Renal cortex interstitium (tissue), 15 donors: ENCODE measurements at places on chromosomes 1 and 21.

GRCh38 chr1:78143673-78144072 is 97.9 kb downstream of the GIPC2 start:
- DNase-seq: no peak

DNA sequence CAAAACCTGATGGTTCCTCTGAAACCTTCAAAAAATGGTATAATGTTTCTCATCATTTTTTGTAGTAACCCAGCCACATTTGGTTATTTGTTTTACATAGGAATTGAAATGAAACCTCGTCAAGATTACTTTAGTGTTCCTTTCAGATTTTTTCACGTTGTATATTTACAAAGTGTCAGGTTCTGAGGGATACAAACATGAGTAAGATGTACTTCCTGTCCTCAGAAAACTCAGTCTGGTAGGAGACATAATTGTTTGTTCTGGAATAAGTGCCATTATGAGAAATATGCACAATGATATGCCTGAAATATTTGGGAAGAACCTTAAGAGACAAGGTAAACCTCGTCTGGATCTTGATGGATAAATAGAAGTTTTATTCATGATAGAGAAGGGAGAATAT is 145.5 kb downstream of the USP25 start:
- DNase-seq: no peak

DNA sequence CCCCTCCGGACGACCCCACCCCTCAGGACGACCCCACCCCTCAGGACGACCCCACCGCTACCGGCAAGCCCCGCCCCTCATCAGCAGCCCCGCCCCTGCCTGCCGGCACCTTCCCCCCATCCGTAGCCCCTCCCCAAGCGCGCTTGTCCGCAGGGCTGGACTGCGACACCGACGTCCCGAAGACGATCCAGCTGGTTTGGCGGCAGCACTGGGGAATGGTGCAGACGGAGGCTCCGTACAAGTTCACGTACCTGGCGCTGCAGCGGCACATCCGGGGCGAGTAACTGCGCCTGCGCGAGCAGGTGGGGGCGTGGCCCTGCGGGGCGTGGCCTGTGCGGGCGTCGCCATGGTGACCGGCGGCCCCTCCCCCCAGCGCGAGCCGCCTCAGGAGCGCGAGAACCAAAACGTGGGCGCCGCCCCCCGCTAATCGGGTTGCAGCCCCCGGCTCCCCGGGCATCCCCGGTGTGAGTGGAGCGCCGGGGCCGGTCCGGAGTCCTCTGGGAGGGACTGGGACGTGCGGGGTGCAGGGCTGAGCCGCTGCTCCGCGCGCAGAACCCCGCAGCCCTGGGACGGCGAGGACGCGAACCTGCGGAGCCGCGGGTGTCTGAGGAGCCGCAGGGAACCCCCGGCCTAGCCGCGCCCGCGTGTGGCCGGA is 4.9 kb downstream of the RNF223 start:
- DNase-seq: peak; percentile 57

GRCh38 chr21:17436626-17437111 is 76.2 kb upstream of the CXADR start:
- no peak for DNase-seq

DNA sequence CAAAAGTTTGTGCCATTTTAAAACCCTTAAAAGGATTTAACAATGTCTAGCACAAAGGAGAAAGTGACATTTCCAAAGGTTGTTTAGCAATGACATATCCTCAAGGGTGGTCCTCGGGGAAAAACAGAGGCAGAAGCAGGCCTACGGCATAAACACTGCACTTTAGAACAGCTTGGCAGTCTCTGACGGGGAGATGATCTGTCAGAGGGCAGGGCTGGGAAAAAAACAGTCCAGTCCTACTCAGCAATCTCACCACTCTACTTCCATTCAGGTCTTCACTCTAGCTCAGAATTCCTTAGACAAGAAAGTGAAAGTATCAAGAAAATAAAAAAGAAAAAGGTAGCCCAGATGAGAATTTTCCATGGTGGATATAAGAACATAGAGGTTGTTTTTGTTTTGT is 4.1 kb downstream of the CRYZ start:
- no peak for DNase-seq

DNA sequence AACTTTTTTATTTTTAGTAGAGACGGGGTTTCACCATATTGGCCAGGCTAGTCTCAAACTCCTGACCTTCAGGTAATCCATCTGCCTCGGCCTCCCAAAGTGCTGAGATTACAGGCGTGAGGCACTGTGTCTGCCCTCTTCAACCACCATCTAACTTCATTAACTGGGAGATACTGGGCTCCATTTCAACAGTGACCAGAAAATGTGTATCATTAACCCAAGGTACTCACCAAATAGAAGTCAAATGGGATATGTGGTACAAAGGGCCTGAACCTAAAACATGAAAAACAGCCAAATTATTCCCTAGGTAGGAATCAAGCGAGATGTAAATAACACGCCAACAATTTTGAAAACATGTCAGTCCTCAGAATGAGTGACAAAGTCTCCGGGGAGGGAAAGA is 1.2 kb downstream of the ILF2 start:
- no peak for DNase-seq

GRCh38 chr1:1364266-1364665 is 5.9 kb upstream of the MXRA8 start:
- DNase-seq: no peak

GRCh38 chr1:56910441-56910985 is 55.3 kb downstream of the C8B start:
- no peak for DNase-seq

- no peak for DNase-seq
Observed at GRCh38 chr1:20728371-20729154, 3.9 kb downstream of the SH2D5 start.

DNA sequence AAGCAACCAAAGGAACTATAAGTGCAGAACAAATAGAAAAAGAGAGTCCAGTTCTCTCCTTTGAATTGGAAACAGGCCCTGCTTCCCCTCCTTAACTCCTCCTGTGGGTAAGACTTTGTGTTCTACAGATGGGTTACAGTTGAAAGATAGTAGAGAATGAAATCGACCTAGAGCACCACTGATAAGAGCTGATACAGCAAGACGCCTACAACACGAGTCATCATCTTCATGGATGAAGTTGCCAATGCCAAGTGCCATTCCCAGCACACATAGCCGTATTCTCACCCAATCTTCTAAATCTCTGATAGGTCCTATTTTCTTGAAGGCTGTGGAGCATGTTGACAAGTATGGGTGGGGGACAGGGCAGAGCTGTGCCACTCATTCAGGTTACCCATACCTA is 99.8 kb upstream of the CAMK1G start:
- DNase-seq: no peak

- no peak for DNase-seq
Observed at GRCh38 chr1:247749870-247750269, 1.9 kb upstream of the OR14A2 start.

DNA sequence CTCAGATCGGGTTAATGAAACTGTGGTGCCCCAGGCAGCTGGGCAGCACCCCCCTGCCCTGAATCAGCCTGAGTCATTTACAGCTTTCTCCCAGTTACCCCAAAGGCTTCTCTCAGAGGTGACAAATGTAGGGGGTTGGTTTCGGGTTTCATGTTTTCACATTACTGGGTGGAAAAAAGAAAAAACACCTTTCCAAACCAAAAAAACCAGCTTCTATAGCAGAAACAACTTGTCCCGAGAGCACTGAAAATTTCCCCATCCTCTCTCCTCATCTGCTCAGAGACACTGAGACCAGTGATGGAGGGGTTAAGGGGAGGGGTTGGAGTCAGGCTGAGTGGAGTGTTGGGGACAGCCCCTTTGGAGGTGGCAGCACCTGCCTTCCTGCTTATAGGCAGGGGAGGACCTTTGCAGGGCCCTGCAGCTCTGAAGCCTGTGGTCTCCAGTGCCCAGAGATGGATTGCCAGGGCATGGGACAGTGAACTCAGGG is 15.6 kb downstream of the UTP11 start:
- DNase-seq: no peak

DNA sequence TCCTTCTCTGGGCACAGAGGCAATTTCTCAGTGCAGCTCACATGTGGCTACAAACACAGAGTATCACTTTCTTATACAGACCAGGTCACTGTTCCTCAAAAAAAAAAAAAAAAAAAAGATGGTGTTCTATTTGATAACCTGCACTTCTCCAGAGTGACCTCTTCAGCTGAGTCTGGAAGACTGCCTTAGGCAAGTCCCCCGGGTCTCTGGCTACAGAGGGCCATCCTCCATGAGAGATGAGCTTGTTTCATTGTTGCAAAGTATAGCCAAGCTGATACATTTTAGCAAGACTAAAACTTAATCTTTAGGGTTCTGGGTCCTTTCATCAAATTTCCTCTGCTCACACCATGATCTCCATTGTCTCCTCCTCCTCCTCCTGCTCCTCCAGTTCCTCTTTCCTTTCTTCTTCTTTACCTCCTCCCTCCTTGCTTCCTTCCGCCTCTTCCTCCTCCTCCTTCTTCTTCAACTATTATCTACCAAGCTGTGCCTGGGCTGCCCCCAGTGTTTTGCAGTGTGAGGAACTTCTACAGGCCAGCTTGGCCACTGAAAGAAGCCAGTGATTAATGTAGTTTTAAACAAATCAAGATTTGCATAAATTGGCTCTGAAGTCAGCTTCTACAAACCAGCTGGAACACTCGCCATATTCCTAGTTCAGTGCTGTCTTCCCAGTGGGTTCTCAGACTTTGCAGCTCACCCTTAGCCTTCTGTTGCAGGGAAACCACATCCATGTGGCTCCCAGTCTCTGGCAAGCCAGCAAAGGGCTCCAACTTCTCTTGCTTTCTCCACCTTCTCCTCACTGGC is 139.4 kb downstream of the RUNX1 start:
- DNase-seq: no peak

DNA sequence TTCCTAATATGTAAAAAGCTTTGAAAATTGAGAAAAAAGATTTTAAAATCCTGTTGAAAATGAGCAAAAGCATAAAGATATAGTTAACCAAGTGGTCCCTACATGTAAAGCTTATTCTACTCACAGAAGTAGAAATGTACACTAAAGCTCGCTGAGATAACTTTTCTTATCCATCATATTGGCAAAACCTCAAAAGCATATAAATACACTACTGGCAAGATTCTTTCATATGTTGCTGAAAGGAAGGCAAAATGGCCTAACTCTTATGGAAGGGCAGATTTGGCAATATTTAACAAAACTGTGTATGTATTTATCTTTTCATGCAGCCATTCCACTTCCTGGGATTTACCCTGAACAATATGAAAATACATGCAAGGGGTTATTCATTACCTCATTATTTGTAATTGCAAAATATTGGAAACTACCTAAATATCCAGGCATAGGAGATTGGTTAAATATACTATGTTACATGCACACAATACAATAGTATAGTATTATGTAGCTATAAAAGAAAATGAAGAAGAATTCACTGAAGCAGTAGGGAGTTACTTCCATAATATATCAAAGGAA is 43.2 kb upstream of the LYPLAL1 start:
- DNase-seq: no peak

DNA sequence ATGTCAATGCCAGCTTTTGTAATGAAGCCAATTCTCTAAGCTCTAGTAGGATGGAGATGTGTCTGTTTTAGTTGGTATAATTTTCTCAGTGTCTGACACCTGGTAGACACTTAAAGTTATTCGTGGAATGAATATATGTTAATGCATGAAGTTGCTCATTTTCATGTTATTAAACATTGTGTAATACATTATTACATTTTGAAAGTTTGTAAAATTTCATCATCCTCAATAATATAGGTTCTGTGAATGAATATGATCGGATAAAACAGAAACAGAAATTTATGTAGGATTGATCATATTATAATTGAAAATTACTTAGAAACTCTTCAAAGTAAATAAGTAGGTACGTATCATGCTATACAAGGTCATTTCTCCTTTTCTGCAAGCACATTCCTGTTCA is 625.3 kb downstream of the PLA2G4A start:
- no peak for DNase-seq

DNA sequence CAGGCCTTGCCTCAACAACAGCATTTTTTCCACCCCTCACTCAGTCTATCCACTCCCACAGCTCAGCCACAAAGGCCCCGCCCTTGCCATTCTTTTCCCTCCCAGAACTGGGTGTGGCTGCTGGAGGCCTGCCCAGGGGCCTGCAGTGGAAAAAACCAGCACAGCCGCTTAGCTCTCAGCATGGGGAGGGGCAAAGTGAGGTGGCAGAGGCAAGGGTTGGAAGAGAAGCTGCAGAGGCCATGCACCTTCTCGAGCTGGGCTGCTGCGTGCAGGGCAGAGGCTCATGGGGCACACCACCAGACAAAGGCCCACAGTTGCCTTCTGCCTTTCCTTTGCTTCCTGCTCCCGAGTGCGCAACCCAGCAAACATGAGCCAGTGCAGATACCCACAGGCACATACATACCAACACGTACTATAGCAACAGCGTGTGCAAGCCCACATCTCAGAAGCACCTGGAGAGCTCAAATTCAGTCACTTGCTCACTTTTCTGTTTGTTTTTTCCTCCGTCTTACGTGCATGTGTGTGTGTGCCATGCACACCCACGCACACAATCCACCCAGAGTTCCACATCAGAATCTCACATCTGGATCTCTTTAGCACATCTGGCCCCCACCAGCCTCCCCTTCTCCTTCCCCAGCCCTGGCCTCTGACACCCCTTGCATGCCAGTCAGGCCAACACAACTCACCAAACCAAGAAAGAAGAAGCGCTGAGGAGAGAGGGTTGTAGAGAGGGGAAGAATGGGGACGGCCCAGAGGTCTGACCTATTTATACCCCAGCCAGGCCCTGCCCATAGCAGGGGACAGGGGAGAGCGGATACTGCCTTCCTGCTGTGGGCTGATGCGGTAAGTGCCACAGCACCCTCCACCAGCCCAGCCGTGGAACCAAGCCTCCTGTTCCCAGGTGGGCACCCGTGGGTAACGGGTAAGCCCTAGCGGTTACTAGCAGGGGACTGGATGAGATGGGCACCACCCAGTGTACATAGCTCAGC is at the start of gene S100A4:
Gene S100A4, minus strand, starts transcription at position 740 of the 989 bp plus-strand sequence. CDS start 1,012 bp downstream, outside the sequence.
- DNase-seq: peak; percentile 82

DNA sequence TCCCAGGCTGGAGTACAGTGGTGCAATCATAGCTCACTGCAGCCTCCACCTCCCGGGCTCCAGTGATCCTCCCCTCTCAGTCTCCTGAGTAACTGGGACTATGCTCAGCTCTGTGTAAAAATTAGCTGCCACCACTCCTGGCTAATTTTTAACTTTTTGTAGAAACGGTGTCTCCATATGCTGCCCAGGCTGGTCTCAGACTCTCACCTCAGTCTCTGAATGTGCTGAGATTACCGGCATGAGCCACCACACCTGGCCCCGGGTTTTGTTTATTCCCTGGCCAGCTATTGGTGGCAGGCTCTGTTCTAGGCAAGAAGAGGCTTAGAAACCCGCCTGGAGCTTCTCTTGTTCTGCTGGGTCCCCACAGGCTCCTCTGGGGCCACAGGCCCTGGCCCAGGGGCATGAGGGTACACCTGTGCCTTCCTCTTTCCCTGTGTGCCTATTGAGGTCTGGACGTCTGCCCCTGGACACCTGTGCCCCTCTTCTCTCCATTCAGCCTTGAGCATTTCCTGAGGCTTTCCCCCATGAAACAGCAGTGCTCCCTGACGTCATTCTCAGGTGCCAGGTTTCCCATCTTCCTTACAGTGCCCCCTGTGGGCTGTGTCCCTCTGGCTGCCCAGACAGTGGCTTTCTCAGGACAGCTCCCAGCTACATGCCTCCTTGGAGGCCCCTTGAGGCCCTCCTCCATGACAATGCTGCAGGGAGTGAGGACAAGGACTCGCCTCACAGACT is 57.5 kb downstream of the PCP4 start:
- no peak for DNase-seq
